ENCODE measurements at places on chromosomes 7 and 10.

DNA sequence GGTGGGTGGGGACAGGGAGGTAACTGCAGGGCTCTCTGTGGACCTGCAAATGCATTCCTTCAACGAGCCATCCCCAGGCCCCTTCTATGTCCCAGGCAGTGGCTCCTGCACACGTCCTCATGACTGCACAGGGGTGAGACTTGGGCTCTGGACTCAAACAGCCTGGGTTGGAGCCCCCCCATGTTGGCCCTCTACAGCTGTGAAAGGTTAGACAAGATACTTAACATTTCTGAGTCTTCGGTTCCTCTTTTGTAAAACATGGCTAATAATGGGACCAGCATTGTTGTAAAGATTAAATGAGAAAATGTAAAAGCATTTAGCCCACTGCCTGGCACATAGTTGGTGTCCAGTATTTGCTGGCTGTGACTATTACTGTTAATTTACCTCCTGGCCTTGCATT lies 41.8 kb downstream of the CHST3 start:
- no peak for DNase-seq

DNA sequence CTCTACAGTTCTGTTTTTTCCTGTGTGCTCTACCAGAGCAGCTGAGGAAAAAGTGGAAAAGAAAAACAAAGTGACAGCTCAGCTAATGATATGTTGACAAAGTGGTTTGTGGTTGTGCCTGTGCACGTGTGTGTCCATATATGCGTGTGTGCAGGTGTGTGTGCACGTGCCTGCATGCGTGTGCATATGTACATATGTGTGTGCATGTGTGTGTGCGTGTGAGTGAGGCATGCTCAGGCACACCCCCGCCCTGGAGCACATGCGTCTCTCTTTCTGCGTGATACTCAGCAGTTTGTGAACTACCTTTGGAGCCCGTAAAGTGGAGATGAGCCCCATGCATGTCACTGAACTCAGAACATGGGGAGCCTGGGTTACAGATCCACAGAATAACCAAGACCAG lies 84.5 kb upstream of the GPR26 start:
- DNase-seq, result no peak

DNA sequence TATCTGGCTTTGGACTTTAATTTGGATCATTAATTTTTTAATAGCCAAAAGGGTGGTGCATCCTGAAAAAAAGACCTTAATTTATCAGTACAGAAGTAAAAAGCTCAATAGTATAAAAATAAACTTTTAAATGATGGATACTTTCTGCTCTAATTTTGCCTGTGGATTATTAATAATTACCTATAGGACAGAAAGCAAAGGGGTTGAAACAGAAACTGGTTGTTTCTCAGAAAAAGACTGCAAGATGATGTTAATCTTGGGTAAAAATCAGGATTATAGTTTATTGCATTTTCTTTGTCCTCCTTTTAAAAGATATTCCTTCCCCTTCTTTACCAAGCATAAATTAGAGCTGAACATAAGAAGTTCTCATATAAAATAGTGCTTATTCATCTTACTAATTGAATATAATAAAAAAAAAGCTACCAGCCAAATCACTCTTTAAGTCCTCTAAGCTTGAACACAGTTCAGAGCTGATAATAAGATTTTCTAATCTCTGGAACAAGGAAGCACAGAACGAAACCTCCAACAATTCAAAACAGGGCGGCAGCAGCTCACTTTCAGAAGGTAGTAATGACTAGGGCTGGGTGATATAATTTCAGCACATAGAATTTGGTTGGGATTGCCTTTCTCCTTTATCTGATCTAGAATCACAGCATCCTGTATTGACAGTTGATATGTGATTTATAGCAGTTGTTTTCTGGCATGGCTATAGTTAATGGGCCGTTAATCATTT lies 8.1 kb upstream of the GPR85 start:
- no peak for DNase-seq

GRCh38 chr10:30456266-30456665 lies 22.3 kb downstream of the MAP3K8 start:
- DNase-seq, result no peak

- DNase-seq, result no peak
These were observed 152.4 kb upstream of the SMIM30 start for GRCh38 chr7:113270790-113271189.

- DNase-seq, result peak; percentile 1
These were observed 182.6 kb downstream of the PON1 start for GRCh38 chr7:95141755-95142154.

GRCh38 chr10:94016727-94017714 lies 23.3 kb downstream of the PLCE1 start:
- peak; percentile 60 for DNase-seq

DNA sequence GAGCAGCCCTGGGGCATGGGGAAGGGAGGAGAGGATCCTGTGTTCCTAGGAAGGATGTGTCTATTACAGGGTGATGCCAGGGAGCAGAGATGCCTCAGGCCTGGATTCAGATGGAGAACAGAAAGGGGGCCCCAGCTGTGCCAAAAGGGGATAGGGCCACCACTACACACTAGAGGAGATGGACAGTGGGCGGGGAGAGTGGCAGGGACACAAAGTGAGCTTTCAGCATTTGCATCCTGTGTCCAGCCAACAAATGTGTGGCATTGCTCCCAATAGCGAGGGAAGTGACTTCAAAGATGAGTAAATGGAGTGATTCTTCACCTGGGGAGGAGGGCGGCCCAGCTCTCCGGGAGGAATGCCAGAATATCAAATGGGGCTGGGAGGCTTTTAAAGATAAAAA lies 64.9 kb upstream of the WAPL start:
- DNase-seq, result no peak

DNA sequence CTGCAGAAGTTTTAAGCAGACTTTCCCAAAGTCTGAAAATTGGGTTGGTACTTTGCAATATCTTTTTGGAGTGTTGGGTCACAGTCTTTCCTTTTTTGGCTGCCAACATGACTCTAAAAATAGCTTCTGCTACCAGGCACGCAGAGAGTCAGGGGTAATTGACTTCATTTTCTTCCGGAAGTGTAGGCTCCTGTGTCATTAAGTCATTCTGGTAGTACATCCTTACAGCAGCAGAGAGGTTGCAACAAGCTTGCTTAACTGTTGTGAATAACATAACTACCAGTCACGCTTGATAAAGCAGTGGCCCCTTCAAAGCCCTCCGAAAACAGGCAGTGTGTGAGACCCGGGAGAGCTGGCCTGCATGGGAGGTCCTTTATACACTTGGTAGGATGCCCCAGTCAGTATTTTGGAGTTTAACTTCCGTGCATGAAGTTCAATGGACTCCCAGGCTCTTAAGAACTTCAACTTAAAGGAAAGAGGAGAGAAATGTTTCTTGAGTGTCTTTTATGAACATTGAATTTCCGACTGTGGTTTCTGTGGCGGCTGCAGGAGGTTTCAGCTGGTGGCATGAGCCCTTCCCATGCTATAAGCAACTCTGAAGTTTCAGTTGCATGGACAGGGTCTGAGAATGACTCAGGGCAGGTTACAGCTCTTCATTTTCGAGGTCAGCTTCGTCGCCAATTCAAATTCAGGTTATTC lies 310.7 kb downstream of the GALNT17 start:
- DNase-seq, result no peak

DNA sequence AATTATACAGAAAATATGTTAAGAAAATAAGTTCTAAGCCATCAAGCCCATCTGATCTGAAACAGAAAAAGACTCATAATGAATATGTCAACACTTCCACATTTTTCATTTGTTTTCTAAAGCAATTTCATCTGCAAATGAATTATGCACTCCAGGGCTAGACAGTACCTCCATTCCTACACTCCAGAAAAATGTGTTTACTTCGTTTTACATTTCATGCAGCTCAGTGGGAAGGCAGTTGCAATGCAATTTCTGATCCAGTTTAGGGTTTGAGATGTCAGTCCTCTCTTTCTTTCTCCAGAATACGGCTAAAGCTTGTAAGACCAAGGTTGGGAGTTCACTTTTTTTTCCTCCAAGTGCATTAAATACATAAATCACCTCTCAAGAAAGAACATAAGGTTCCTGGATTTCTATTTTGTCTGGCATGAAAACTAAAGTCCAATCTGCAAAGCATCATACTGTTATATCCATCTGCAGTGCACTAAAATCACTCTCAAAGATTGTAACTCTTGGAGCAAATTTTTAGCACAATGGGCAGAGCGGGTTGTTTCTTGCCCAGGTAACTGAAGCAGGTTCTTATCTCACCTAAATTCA lies 348.8 kb upstream of the C7orf33 start:
- no peak for DNase-seq

DNA sequence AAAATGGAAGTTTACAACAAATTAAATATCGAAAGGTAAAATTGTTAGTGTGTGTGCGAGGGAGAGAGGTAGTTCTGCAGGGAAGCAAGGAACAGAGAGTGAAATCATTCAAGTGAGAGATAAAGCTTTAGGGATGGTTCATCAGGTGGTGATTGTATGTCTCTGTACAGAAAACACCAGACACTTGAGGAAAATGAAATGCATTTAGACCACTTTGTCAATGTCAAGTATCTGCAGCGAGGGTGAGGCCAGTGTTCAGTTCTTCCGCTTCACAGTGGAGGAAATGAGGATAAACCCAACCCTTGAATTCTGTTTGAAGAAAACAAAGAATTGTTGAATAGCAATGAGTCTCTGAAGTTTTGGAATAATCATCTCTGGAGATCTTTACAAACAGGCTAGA lies 14.4 kb upstream of the ITGB1 start:
- DNase-seq, result no peak

- no peak for DNase-seq
These were observed 25.8 kb upstream of the BET1 start for GRCh38 chr7:94029976-94030375.

- no peak for DNase-seq
These were observed 113.7 kb downstream of the ARL4A start for GRCh38 chr7:12801107-12801506.

DNA sequence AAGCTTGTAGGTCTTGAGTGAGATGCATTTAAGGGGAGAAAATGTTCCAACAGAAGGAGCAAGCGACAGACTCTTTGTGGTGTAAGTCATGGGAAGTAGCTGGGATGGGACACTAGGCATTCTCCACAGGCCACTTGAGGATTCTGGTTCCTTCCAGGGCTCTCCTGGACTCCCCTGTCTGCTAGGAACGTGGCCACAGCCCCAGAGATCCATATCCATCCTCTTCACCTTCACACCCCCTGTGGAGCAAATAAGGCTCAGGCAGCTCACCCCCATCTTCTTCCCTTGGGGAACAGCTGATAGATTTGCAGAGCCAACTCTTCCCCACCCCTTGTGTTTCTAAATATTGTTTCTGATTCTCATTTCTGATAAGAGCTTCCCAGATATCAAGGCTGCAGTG lies 482.6 kb upstream of the MKI67 start:
- no peak for DNase-seq

DNA sequence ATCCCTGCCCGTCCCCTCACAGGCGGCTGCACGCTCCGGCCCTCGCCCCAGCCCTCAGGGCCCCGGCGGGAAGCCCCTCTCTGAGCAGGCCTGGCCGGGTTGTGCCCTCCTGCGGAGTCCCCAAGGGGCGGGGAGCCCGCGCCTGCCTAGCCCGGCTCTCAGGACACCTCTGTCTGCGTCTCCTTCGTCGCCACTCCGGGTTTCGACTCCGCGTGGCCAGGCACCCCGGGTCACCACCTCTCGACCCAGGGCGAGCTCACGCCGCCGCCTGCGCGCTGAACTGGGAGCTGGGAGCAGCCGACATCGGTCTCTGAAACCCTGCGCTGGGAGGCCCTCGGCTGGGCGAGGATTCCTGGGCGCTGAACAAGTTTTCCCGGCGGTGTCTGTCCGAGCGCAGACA lies 6.2 kb upstream of the OGDHL start:
- DNase-seq, result no peak

DNA sequence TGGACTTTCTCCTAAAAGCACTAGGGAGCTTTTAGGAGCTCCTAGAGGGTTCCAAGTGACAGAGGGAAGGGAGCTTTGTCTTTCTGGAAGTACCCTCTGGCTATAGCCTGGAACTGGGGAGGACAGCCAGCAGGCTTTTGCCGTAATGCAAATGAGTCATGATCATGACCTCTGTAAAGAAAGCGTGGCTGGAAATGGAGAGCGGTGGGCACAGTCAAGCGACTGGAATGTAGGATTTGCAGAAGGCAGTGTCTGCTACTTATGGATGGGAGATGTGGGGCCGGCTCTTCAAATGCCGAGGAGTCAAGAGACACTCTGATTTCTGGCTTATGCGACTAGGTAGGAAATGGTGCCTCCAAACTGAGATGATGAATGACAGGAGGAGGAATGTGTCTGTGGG lies 34.6 kb upstream of the PLPP4 start:
- DNase-seq, result peak; percentile 98

DNA sequence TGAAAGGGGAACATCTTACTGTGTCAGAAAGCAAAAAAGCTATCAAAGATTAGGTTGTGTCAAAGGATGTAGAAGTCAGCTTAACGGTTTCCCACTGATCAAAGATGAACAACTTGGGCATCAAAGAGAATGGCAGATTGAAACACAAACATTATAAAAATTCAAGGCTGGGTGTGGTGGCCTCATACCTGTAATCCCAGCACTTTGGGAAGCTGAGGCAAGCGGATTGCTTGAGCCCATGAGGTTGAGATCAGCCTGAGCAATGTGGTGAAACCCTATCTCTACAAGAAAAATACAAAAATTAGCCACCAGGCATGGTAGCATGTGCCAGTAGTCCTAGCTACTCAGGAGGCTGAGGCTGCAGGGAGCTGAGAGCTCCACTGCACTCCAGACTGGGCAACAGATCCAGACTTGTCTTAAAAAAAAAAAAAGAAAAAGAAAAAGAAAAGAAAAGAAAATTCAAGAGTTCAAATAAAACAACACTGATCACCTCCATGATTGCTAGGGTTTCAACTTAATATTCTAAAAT lies 34.5 kb downstream of the RTKN2 start:
- no peak for DNase-seq

DNA sequence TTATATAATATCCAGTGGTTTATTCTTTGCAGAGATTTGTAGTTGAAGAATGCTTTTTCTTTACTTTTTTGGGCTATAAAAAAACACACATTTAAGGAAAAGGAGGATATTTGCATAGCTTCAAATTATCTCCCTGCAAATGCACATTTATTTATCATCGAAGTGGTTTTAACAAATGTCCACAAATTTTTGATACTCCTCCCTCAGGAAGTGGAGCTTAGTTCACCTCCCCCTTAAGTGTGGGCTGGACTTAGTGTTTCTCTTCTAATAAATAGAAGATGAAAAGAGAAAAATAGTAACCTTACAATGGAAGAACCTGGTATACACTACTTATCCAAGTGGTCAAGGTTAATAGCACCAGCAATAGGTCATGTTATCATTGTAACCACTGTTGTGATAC lies 537.6 kb downstream of the ARL4A start:
- DNase-seq, result no peak

GRCh38 chr10:33661580-33662336 lies 327.3 kb upstream of the NRP1 start:
- peak; percentile 94 for DNase-seq

GRCh38 chr7:159068488-159068811 lies 76.2 kb downstream of the VIPR2 start:
- DNase-seq, result no peak

GRCh38 chr7:85125651-85126131 lies 61.2 kb downstream of the SEMA3D start:
- peak; percentile 40 for DNase-seq

- DNase-seq, result no peak
These were observed 5.9 kb downstream of the FBXL13 start for GRCh38 chr7:103068414-103069403.

- DNase-seq, result no peak
These were observed 27.6 kb downstream of the AMZ1 start for GRCh38 chr7:2715341-2716231.

Data from GM23248 (cell line).